ENCODE measurements at places on chromosomes 11 and 22. TPM values are rescaled to one million over a fixed set of nuclear protein-coding genes. Genes with fewer than 3 reads are reported as not detected.
A peak's percentile ranks its signal among the peaks of the same experiment; 100 is the strongest.

GRCh38 chr11:124954590-124954955 is 571 bp downstream of the CCDC15 start:
- no peak for DNase-seq

DNA sequence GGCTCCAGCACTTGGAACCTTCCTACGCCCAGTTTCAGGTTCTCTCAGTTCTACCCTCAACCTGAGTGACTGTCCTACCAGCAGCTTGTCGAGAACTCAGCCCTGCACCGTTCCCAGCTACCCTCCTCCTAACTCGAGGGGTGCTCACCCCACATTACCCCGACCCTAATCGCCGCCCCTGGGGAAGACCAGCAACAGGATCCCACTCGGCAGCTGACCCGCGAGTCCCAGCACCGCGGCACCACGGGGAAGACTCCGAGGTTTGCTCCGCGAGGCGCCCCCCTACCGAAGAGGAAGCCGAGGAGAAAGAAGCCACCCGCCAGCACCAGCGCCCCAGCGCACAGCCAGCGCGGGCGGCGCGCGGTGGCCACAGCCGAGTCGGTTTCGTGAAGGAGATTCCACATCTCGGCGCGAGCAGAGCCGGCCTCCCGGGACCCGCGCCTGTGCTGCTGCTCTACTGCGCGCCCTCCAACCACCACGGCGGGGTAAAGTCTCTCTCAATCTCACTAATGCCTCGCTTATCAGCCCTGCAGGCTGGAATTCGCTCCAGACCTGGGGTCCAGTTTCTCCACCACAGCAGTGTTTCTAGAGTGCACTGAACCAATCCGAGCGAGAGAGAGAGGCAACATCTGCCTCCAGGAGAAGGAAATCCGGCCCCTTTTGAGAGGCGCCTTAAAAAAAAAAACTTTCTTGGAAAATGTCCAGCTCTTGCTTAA is at the start of gene FOLH1:
TSS of gene FOLH1 (minus strand) at position 597 of the 716 bp plus-strand sequence. CDS start at position 404, 193 bp downstream.
- peak; percentile 23 for DNase-seq

Gene OR6A2
- total RNA-seq = not detected

DNA sequence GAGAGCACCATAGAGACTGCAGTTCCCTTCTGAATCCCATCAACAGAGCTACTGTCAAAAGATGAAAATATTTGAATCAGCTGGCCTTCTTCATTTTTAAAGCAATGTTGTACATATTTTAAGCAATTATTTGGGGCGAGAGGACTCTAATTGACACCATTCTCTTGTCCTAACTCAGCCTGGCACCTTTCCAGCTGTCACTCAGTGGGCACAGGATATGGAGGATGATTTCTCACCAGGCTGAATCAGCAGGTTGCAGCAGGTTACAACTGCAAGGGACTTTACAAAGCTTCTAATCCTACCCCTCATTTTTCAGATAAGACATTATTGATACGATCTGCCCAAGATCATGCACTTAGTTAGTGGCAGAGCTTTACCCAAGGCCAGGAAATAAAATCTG is 11.9 kb upstream of the WT1 start:
- DNase-seq = no peak

Gene TSPAN32
- total RNA-seq = 6.0 TPM

DNA sequence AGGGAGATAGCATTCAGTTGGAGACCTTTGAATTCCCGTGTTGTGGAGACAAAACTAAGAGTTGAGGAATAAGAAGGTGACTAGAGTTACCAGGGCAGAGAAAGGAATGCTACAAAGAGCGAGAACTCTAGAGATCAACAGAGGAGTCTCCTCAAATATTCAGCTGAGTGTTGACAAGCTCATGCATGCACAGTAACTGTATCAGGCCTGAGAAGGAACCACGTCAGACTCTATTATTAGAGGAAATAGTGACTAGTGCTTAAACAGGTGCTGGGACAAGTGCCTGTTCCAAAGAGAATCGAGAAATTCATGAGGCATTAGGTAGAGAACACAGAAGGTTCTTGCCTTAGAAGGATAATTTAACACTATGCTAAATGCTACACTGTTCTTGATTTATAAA is 333.8 kb upstream of the CHORDC1 start:
- no peak for DNase-seq

- no peak for DNase-seq
Measured at GRCh38 chr22:40922484-40923303, 28.5 kb upstream of the RBX1 start.

- DNase-seq = no peak
Measured at GRCh38 chr11:132033051-132033450, 662.6 kb downstream of the NTM start.

GRCh38 chr11:45090607-45091006 is 55.8 kb upstream of the PRDM11 start:
- DNase-seq = no peak

DNA sequence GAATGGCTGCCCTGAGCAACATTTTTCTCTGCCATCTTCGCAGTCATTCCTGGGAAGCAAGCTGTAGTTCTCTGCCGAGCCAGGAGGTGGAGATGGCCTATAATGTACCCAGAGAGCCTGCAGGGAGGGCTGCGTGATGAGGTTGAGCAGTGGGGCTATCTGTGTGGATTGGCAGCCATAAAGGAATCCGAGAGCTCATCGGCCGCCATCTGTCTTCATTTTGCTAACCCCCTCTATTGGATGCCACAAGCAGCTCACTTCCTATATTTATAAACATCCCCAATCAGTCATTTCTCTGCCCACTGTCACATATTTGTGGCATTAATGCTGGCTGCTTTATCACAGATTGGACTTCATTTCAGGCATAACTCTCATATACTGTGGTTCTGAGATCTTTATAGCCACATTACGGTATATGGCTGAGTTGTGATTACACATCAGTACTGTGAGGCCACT is 209.5 kb downstream of the NTM start:
- peak; percentile 72 for DNase-seq

- no peak for DNase-seq
Measured at GRCh38 chr11:117921893-117922292, 7.3 kb downstream of the TMPRSS13 start.

GRCh38 chr11:74085542-74085892 is 76.6 kb upstream of the UCP3 start:
- no peak for DNase-seq

DNA sequence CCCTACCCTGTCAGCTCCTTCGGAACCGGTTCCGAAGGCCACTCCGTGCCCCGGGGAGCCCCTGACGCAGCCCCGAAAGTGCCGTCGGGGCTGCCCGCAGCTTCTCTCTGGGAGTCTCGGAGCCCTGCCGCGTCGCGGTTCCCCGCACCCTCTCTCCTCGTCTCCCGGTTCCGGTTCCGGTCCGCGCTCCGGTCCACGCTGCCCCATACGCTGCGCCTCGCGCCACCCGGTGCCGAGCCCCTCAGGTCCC is 618 bp downstream of the MTA2 start:
- DNase-seq = peak; percentile 42

Gene CABP4
- 3.0 TPM for total RNA-seq

DNA sequence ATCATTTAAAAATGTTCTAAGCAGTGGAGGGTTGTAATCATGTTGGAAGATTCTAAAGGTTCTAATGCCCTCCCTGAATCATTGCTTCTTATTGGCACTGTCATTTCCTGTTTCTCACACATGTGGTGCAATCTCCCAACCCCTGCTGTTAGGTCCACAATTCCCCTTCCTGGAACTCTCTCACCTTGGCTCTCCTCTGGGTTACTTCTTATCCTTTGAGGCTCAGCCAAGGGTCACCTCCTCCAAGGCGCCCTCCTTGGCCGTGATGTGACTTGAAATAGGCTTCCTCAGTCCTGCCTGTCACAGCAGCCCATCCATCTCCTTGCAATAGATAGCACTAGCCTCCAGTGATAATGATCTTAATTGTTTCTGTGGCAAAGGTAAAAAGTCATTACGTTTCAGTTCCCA is 149.8 kb downstream of the TTC17 start:
- DNase-seq = peak; percentile 76

GRCh38 chr11:93209466-93209865 is 11.7 kb upstream of the SLC36A4 start:
- no peak for DNase-seq

- no peak for DNase-seq
Measured at GRCh38 chr11:22752908-22753310, 76.7 kb downstream of the SVIP start.

Gene FEN1
- 80.9 TPM for total RNA-seq
